ENCODE measurements at places on chromosomes 11 and 22.

DNA sequence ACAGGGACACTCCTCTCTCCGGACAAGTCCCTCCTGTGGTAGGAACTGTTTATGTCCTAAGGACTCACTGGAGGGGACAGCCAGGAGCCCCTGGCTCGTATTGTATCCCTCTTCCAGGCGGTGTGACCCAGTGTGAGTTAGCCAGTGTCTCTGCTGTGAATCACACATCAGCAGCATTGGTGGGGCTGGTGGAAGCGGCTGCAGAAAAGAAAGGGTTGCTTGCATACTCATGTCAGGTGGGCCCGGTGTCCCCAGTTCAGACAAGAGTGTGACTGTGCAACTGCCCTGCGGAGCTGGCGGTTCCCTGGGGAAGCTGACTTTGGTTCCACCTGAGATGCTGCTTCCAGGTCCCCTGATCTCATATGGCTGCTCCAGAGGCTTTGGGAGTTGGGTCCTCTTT is 99.4 kb downstream of the ZBTB16 start:
- no peak for DNase-seq

DNA sequence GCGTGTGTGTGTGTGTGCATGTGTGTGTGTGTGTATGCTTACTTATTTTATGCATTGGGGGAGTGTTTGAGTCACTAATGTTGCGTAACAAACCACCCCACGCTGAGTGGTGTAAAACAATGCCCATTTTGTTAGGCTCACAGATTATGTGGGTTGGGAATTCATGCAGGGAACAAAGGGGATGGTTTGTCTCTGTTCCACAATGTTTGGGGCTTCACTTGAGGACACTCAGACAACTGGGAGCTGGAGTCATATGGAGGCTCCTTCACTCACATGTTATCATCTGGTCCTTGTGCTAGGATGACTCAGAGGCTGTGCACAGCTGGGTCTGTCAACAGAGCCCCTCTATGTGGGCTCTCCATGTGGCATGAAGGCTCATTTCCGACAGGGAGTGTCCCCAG is 51.3 kb upstream of the LARGE1 start:
- DNase-seq: no peak

GRCh38 chr11:83007909-83008580 is 63.7 kb downstream of the RAB30 start:
- peak; percentile 94 for DNase-seq

DNA sequence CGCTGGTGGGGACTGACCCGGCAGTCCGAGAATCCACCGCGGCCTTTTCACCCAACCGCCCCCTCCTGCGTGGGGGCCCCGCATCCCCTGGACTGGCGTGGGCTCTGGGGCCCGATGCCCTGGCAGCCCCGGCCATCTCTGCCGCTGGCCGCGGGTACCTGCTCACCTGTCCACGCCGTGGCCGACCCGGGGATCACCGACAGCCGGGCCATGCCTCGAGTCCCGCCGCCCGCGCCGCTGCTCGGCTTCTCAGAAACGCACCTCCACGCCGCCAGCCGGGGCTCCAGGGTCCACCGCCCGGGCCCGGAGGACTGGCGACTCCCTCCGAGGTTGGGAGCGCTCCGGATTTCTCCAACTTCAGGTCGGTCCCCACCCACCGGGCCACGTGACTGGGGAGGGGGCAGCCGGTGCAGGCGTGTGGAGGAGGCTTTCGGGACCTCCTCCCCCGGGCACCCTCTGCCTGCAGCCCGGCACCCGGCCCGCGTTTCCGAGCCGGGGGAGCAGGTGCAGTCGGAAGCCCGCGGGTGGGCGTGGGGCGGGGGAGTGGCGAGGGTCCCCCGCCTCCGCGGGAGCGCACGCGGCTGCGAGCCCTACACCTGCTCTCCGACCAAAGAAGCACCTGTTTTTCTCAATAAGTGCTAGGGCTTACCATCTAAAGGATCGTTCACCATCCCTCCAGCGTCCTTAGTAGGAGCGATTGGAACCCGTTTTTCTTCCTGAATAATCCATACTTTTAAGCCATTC is 554 bp upstream of the NRIP3 start:
- DNase-seq: peak; percentile 34

DNA sequence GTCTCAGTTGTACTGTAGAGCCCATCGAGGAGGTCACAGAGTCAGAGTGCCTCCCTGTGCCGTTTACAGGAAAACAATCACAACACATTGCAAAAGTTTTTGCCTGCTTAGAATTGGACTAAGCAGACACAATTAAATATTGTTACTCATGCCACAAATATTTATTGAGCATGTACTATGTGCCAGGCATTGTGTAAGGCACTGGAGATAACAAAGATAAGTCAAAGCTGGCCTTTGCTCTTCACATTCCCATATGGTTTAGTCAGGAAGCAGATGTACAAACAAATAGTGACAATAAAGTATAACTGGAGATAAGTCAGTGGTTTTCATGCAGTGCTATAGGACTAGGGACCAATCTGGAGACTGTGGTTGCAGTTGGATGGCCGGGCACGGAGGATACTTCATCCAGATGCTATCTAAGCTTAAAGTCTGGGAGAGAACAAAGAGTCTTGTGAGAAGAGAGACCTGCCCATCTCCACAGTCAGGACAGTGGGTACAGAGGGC is 550.7 kb downstream of the INSC start:
- DNase-seq: no peak

DNA sequence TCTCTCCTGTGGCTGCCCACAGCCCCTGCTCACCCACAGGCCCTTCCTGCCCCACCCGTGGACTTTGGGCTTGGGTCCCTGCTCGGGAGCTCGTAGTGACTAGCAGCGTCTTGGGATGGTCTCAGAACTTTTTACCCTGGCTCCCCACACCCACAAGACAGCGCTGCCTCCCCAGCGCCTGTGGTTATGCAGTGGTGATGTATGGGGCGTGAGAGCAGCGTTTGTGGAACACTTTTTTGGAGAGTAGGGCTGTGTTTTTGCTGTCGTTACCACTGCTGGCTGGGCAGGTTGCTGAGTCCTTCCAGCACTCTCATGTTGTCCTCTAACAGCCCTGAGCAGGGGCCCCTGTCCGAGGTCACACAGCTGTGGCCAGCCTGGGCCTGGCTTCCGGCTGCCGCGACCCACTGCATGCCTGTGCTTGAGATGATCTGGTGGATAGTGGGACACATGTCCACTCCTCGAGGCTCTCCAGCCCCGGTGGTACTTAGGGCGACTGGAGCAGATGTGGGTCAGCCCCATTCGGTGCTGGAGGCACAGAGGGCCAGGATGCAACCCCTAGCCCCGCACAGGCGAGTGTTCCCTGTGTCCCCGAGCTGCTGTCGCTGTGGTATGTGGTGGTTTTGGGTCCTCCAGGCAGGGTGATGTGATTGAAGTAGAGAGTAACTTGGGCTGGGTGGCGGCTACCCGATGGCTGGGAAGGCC is 7.1 kb upstream of the GRAMD4 start:
- no peak for DNase-seq

GRCh38 chr11:72673284-72673942 is 809 bp downstream of the PDE2A start:
- DNase-seq: peak; percentile 49

GRCh38 chr11:75615751-75616150 is 53.1 kb downstream of the MAP6 start:
- DNase-seq: peak; percentile 10

- no peak for DNase-seq
Measured at GRCh38 chr11:24833573-24833972, 336.7 kb downstream of the LUZP2 start.

- peak; percentile 89 for DNase-seq
Measured at GRCh38 chr11:4072668-4073285, 21.8 kb upstream of the RRM1 start.

DNA sequence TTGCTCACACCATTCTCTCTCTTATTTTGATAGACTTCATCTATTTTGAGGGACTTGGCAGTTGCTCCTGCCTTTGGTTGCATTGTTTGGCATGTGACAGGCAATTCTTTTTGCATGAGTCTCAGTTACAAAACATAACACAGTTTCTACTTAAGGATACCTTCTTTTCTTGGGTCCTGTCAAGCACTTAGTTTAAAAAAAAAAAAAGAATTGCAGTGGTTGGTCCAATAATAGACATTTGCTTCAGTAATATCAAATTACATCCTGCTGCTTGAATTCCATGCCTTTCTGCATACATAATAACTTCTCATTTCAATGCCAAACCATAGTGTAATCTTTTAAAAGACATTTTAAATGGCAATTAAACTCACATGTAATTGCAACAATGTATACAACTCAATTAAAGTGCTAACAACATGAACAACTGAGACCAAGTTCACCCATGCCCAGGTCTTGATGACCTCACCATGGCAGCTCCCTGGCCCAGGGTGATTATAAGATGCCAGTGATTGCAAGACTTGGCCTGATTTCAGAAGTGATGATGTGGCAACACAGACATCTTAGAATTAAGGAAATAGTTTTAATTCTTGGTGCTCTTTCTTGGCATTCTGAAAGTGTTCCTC is 32.2 kb upstream of the PLET1 start:
- DNase-seq: no peak

DNA sequence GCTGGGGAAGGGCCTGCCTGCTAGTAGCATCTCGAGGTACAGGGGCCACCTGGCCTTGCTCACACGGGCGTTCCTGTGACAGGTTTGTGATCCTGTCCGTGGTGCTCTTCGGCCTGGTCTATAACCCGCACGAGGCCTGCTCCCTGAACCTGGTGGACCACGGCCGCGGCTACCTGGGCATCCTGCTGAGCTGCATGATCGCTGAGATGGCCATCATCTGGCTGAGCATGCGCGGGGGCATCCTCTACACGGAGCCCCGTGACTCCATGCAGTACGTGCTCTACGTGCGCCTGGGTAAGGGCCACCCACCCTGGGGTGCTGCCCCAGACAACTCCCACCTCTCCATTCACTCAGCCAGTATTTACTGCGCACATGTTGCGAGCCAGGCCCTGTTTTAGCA is 31.8 kb upstream of the MYRF start:
- DNase-seq: no peak

DNA sequence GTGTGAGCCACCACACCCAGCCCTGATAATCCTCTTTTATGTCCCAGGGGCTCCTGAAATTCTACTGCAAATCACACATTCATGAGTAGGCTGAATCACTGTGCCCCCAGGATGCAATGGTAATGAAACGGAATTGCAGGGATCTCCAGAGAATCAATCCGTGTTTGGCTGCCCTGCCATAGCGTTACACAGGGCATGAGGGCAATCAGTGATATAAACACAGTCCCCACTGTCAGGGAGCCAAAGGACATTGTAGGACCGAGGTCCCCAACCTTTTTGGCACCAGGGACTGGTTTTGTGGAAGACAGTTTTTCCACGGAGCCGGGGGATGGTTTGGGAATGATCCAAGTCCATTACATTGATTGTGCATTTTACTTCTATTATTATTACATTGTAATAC is 9.0 kb upstream of the PLA2G6 start:
- no peak for DNase-seq

- DNase-seq: no peak
Measured at GRCh38 chr11:133206313-133207005, 325.8 kb downstream of the OPCML start.

GRCh38 chr11:48538991-48539390 is 50.4 kb downstream of the OR4A47 start:
- DNase-seq: no peak

- DNase-seq: no peak
Measured at GRCh38 chr11:8357505-8357888, 93.8 kb upstream of the LMO1 start.

- DNase-seq: no peak
Measured at GRCh38 chr11:47244448-47245350, 3.9 kb downstream of the ACP2 start.

DNA sequence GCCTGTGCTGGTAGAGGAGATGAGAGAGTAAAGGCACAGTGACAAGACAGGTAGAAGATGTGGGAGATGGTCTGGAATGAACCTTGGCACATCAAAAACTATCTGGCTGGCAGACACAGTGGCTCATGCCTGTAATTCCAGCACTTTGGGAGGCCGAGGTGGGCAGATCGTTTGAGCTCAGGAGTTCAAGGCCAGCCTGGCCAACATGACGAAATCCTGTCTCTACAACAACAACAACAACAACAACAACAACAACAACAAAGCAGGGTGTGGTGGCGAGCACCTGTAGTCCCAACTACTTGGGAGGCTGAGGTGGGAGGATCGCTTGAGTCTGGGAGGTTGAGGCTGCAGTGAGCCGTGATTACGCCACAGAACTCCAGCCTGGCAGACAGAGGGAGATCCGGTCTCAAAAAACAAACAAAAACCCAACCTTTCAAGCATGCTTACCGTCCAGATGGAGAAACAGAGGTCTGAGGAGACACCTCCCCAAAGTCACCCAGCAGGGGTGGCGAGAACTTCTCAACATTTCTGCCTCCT is 11.8 kb downstream of the KCTD21 start:
- no peak for DNase-seq

GRCh38 chr11:118602331-118602730 is 5.1 kb upstream of the PHLDB1 start:
- DNase-seq: no peak

DNA sequence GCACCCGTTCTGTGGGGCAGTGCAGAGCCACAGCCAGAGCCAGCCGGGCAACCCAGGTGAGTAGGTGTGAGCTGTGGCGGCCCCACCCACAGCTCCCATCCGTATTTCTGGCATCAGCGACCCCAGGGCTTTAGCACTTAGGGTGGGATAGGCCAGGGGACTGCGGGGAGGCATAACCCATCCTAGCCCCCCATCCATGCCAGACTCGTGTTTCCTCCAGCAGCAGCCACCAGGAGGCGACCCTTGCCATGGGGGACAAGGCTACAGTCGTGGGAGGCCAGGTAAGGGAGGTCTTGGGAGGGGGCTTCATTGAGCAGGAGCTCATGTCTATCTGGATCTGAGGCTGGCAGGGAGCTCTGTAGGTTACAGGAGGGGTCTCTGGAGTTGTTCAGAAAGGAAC is 873 bp downstream of the OTOG start:
- DNase-seq: no peak

GRCh38 chr11:120055646-120056045 is 82.3 kb downstream of the TRIM29 start:
- no peak for DNase-seq

- DNase-seq: no peak
Measured at GRCh38 chr11:8381343-8381742, 117.7 kb upstream of the LMO1 start.

DNA sequence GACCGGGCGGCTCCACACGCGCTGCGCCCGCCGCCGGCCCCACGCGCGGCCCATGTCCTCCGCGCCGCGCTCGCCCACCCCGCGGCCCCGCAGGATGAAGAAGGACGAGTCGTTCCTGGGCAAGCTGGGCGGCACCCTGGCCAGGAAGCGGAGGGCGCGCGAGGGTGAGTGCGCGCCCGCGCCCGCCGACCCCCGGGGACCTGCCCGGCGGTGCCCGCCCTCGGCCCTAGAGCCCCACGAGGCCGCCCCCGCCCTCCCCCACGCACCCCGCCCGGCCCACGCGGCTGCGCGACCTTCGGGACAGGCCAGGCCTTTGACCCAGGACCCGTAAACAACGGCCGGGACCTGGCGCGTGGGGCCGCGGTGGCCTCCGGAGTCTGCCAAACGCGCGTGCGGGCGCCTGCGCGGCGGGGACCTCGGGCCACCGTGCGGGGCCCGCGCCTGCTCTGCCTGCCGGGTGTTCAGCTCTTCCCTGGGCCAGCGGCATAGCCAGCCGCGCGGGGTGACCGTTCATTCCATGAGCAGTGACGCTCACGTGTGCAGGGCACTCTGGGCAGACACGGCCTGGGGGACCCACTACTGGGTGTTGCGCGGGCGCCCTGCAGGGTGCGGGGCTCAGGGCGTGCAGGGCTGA is at the start of gene PARVB:
PARVB (plus strand) TSS at position 15 of the 634 bp plus-strand sequence; CDS start at position 53, 38 bp downstream.
- peak; percentile 11 for DNase-seq
